Mammary epithelial cell (primary cell): ENCODE measurements at places on chromosomes 11 and 22.

GRCh38 chr11:42179216-42179615, 719.8 kb upstream of the LRRC4C start:
- no peak for DNase-seq

- DNase-seq: no peak
Observed at GRCh38 chr11:30329150-30329940, 6.4 kb downstream of the ARL14EP start.

DNA sequence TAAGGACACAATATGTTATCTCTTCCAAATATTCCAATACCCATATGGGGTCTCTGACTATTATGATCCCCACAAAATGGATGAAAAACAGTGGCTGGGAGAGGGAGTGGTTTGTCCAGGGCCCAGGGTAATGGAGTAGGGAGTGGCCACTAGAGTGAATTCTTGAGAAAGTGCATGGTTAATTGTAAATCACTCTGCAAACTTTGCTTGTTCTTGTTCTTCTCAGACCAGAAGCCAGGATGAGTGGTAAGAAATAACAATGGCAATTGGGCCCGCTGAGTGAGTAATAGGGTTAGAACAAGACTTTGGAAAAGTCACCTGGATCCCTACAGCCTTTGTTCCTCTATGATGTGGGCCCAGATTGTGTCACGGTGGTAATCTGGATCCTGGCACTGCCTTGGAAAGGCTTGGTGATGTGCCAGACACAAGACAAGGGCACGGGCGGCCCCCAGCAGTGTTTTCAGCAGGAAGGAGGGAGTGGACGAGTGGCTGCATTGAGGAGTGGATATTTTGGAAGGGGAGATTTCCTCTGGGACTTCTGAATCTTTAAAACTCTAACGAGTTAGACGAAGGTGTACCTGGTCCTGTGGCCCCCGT, 18.2 kb upstream of the KIRREL3 start:
- no peak for DNase-seq

DNA sequence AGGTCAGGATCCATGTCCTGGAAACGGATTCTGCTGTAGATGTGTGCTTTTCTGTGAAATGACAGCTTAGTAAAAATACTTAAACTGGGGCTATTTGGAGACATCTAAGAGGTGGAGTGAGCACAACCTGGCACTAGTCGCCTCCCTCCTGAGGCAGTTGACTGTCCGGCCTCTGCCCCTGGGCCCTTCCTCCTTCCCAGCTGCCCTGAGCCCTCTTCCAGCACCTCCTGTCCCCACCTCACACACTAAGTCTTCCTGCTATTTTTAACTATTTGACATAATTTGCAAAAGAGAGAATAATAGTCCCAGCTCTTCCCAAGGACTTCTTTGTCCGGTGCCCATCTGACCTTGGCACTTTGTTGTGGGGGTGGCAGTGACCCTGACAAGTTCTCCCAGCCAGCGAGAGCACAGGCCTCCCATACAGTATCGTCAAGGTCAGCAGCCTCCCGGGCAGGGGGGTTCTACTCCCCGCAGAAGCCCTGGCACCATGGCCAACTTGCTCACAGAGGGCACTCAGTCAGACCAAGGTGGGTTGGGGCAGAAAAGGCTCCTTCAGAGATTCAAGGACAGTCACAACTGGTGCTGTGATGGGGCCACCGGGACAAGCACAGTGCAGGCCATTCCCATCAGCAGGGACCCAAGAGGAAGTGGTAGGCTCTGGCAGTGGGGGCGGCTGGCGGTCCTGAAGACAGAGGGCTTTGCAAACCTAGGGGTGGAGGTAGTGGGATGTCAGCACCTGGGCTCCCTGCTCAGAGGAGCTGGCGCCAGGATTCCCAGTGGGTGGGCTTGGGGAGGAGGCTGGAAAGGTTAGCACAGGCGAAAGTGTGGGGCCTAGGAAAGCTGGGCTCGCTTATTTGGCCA, 5.5 kb upstream of the NEAT1 start:
- DNase-seq: no peak

DNA sequence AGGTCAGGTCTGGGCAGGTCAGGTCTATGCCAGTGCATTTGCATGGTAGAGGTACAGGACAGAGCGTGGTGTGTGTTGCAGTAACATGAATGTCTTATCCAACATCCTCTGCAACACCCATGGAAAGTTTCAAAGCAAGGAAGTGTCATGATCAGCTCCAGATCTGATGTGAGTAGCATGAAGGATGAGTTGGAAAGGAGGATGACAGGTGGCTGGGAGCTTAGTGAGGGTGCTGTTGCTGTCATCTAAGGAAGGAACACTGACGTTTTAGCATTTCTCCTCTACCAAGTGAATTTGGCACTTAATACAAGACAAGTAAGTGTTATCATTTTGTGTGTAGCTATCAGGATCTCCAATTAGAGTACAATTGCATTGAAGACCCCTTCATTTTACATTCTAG, 65.1 kb downstream of the GRK3 start:
- no peak for DNase-seq

DNA sequence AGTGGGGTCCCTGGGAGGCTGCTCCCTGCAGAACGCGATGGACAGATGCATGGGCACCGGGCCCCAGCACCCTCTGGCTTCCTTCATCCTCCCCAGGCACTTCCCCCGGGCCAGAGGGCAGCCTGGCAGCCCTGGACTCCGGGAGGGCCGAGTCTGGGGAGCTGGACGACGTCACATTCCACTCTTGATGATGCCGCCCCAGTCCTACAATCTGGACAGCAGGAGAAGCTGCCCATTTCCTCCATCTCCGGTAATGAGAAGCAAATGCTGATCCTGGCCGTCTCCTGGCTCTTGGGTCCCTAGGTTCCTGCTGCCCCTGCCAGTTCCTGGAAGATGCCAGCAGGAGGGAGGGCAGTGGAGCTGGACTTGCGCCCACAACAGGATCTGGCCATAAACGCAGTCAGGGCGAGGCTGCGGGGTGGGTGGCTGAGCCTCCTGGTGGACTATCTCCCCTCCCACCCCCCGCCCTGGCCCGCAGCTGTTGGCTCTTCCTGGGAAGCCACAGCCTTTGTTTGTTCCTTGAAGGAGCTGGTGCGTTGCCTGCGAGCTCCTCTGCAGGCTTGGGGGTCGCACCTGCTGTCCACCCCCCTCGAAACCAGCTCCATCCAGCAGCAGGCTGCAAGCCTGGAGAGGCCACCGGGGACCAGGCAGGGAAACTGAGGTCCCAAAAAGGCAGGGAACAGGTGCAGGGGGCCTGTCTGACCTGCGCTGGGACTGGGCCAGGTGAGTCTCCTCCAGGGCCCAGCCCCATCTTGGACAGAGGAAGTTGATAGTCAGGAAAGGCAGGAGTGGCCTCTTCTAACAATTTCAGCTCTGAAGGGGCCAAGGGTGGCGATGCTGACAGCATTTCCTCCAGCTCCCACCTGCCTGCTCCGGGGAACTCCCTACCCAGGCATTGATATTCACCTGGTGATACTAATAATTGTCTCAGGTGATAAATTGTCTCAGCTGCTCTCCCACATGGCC, 17.9 kb upstream of the MUC6 start:
- DNase-seq: no peak

GRCh38 chr22:27698813-27699212, 102.7 kb downstream of the MN1 start:
- DNase-seq: no peak

- no peak for DNase-seq
Observed at GRCh38 chr11:67484847-67485311, 2.1 kb downstream of the AIP start.

DNA sequence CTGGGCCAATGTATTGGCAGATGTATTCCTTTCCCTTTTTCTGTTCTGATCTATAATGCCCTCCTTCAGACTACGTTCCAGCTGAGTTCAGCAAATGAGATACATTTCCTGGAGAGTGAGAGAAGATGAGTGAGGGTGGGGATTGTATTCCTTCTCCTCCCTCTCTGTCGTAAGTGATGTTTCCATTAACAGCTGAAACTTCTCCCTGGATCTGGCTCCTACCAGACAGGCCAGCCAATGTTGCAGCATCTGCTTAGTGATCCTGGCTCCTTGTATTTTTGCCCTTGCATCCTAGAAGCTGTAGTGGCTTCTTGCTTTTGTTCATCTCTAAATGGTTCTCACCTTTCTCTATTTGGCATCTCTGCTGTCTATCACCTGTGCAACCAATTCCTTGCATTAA, 48.2 kb upstream of the MTMR2 start:
- no peak for DNase-seq

DNA sequence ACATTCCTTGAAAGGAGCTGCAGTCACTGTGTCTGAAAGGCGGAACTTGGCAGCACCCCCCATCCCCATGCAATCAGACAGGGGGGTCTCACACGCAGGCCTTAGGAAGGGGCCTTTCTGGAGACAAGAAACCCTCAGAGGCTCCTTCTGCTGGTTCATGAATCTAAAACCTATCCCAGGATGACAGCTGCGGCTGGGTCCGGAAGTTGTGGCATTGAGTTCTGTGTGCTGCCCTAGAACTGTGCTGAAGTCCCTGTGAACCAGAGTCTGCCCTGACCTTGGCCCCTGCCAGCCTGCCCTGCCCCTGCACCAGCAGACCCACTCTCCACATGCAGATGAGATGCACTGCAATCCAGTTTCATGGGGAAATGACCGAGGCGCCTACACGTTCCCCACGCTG, 268.0 kb downstream of the CTTN start:
- DNase-seq: no peak

DNA sequence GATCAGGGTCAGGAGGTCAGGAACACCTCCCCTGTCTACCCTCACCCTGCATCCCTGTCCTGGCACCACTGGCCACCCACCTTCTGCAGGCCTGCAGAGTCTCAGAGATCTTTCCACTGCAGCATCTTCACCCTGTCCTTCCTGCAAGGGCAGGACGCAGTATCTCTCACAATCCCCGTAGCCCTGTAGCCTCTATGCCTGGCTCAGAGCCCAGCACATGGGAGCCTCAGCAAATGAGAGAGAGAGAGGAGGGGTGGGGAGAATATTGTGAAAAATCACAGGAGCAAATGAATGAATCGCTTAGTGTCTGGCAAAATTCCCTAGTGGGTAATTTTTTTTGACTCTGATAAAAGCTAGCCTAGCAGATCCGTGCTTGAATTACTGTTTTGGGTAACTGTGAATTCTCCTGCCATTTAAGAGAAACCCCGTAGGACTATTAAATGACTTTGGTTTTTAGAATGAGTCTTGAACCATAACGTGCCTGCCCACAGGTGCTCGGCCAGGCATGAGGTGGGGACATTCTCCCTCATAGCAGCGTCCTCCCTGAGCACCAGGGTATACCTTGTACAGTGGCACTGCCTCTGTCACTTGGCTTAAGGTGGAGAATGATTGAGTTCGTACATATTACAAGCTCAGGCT, 91.5 kb downstream of the MORC2 start:
- no peak for DNase-seq

DNA sequence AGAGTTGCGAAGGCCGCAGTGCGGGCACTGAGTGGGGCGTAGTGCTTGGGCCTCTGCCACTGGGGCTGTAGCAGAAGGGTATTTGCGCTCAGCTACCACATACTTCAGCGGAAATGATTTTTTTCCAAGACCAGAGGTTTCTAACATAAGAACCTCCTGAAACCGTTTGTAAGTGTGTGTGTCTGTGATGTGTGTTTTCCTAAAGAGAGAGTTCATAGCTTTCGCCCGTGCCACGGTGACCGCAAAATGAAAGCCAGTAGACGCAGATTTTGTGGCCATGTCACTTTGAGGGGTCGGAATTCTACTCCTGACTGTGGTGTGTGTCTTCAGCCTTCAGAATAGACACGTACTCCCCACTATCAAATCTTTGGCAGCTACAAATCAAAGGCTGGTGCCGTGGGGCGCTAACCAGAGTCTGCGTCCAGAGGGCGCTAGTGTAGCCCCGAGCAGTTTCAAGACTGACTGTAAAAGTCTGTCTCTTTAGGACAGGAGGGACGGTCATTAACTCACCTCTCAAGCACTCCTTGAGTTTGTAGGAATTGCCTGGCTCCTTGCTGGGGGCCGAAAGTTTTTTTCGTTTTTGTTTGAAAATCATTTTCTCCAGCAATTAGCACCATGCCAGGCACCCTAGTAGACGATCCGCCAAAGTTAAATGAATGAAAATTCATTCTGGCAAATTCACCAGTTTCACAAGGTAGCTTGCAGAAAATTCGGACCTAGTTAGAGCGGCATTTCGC, 2.5 kb upstream of the CALCA start:
- peak; percentile 33 for DNase-seq

- DNase-seq: no peak
Observed at GRCh38 chr11:94934846-94935245, 38.5 kb downstream of the CWC15 start.

DNA sequence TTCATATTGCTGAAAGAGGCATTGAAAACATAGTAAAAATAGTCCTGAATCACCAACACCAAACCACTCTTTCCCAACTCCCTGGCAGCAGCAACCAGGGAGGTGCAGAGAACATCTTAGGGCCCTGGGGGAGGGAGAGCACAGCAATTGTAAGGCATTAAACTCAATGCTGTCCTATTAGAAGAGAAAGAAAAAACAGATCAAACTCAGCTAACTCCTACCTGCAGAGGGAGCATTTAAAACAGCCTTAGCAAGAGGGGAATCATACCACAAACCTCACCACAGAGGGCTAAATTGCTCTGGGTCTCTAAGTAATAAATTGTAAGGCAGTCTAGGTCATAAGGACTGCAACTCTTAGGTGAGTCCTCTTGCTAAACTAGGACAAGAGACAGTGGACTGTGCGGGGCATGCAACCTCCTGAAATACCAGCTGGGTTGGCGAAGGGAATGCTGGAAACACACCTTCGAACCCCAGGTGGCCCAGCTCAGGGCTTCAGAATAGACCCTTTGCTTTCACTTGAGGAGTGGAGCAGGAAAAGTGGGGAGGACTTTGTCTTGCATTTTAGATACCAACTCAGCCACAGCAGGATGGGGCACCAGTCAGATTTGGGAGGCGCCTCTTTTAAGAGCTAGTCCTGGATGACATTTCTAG, 697.1 kb upstream of the FAT3 start:
- DNase-seq: no peak

- no peak for DNase-seq
Observed at GRCh38 chr22:27947448-27947847, 28.4 kb upstream of the PITPNB start.

DNA sequence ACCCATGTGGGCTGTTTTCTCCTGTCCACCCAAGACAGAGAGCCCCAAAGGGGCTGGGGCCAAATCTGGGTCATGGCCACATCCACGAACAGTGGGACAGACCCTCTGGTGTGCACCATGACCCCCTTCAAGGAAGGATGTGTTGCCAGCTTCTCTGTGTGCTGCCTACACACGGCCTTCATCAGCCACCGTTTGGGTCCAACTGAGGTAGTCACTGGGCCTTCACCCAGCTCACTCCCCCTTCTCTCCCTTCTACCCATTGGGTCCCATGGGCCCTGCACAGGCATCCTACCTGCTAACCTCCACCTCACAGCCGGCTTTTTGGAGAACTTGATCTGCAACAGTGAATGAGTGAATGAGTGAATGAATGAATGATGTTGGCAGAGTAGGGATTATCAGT, 1484.9 kb downstream of the BRD1 start:
- DNase-seq: no peak

DNA sequence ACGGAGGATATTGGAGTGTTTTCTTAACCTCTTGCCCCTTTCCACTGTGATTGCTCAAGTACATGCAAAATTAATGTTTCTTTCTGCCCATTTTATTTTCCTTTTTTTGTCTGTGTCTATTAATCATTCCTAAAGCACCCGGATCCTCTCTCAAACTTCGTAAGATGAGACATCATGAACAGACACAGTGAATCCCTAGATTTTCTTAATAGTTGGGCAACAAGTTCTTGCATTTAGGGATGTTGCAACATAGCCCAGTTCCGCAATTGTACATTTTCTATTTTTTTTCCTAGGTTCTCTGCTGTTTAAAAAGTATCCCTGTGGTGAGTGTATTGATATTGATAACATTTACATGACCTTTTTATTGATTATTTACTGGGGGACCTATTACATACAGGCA, 2.9 kb downstream of the FAM111A start:
- peak; percentile 45 for DNase-seq
